ENCODE measurements at places on chromosomes 11 and 22.
A peak's percentile ranks its signal among the peaks of the same experiment; 100 is the strongest.

GRCh38 chr22:33639588-33640254 lies 280.6 kb downstream of the LARGE1 start:
- DNase-seq = no peak

GRCh38 chr11:61488651-61489291 lies 19.8 kb upstream of the LRRC10B start:
- DNase-seq = peak; percentile 84

DNA sequence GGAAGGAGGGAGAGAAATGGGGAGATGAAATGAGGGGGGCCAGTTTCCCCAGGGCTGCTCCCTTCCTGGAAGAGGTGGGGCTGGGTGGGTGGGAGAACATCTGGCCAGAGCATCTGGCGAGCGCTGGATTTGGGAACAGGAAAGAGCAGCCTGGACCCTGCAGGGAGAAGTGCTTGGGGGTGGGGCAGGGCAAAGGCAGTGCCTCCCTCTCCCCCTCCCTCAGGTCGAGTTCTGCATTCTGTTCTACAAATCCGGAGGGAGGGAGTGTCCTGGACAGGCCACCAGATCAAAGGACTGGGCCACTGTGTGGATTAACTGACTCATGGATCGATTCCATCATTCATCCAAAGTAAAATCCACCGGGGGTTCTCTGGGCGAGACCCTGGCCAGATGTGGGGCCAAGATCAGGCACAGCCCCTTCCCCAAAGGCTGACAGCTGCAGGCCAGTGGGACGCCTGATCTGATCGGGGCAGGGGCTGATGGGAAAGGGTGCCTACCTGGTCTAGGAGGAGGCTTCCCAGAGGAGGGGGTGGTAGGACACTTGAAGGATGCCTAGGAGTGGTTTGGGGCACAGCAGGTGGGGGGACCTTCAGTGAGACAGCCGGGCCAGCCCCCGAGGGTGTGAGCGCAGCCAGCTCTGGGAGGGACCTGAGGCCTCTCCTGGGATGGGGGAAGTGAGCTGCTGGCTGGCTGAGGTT lies 57.5 kb downstream of the CACNA1I start:
- DNase-seq = no peak

- DNase-seq = no peak
Measured at GRCh38 chr22:19386248-19386647, 45.3 kb downstream of the HIRA start.

GRCh38 chr11:40179541-40179940 lies 1279.9 kb downstream of the LRRC4C start:
- no peak for DNase-seq

DNA sequence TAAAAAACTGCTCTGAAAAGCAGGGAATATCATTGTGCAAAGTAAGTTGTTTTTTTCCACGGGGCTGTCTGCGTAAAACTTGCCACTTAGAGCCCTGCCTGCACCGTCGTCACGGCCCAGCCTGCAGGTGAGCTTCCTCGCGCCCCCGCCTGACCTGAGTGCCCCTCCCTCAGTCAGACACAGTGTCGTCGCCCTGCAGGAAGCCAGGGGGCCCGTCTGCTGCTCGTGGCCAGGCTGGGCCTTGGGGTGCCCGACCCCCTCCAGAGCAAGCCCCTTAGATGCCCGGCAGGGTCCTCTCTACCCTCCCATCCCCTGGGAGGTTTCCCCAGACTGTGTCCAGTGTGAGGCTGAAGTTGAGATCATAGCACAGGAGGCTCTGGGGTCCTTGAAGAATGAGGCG lies 31.6 kb downstream of the SBF1 start:
- DNase-seq = no peak

GRCh38 chr11:11581481-11581880 lies 40.3 kb downstream of the GALNT18 start:
- no peak for DNase-seq

DNA sequence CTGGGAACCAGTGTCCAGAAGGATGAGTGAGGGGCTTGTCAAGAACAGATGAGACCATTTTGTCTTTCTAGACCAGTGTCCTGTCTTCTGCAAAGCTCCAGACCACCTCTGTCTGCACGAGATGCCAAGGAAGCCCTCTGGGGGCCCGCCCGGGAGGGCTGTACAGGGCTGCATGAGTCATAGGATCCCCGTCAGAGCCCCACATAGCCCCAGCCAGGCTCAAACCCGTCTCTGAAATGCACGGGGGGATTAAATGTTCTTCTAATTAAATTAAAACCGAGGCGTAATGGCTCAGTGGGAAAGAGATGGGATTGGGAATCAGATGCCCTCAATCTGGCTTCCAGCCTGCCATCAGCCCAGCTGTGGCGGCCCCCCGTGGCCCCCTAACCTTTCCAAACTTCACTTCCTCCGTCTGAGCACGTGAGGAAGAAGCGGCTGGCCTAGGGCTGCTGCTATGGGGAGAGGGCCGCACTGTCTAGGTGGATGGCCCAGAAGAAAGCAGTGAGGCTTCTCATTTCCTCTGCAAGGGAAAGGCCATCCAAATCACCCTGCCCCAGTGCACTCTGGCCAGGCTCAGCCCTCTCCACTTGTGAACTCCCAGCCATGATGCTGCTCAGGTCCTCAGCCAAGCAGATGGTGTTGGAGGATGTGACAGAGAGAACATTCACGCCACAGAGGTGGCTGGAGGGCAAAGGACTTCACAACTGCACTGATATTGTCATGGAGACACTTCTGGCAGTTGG lies 32.8 kb downstream of the KCNQ1OT1 start:
- no peak for DNase-seq

DNA sequence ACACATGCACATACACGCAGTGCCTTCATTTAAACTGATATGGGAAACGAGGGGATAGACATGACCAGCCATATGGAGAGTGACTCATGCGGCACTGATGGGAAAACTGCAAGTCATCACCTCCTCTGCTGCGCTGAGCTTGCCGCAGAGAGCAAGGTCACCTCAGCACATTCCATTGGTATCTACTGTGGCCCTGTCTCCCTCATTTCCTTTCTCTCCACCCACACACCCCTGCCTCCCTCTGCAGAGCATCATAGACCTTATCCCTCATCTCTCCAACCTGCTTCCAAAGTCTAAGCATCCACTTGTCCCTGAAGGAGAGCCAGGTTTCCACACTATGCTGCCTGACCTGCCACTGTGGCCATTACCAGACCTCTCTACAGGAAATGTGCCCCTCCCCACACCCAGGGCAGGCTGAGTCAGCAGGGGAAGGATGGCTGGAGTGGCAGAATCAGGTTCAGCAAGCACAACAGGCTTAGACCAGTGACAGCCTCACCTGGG lies 116.9 kb upstream of the SNX19 start:
- DNase-seq = peak; percentile 5

DNA sequence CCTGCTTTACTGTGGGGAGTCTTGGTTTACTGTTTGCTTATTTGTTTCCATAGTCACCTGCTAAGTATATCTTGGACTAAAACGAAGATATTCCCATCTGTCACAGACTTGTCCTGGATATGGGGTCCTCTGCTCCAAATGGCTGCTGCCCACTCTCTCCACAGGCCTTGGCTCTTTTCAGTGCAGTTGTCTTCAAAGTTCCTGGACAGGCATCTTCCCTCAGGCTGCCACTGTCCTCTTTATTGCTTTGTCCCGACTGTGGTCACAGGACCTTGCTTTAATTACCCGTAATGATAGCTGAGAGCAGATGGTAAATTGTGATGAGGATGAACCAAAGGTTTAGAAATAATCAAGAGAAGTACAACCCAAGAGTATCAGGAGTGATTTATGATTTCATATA lies 713.9 kb upstream of the CCDC179 start:
- no peak for DNase-seq

GRCh38 chr11:23263466-23263865 lies 403.2 kb upstream of the CCDC179 start:
- DNase-seq = no peak

DNA sequence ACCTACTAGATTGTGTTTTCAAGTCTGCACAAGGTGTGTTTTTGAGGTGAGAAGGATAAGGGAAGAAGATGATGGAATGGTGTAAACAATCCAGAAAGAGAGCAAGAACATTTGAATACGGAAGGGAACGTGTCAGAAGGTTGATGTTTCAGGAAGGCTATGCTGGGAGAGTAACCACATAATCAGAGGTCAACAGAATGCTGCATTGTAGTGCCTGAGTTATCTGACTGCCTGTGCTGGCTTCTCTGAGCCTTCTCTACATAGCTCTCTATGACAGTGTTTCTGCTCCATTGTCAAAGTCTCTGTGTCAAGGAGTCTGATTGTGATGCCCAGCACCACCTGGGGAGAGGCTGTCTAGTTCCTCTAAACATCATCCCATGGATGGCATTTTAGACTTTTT lies 74.1 kb downstream of the CYB5R2 start:
- no peak for DNase-seq

DNA sequence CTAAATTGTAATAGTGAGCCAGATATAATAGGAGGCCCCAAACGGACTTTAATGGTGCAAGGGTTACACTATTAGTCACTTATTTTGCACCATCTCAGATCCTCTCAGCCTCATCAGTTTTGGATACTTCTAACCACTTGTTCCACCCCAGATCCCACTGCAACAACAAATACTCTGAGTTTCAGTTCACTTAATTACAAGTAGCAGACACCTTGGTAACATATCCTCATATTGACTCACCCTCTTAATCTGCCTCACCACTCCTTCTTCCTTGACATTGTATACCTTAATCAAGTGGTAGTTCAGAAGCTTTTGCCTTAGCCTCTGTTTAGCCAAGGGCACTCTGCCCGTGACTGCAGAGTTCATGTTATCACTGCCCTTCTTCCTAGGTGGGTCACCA lies 256.1 kb upstream of the UBASH3B start:
- no peak for DNase-seq

DNA sequence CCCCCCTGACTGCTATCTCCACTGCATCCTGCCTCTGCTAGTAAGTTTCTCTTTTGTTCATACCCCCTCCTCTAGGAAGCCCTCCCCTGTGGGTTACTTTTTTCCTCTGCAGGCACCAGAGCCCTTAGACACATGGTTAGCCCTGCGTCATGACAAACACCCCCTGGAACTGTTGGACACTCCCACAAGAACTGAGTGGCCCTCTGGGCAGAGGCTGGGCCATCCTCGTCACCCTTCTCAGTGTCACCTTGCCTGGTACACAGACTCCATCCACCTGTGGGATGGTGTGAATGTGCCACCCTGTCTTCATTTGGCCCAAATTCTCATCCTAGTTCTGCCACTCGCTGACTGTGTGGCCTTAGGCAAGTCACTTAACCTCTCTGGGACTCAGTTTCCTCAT lies 4.1 kb upstream of the RAB3IL1 start:
- no peak for DNase-seq

GRCh38 chr11:44028401-44028800 lies 19.4 kb upstream of the ACCSL start:
- no peak for DNase-seq

DNA sequence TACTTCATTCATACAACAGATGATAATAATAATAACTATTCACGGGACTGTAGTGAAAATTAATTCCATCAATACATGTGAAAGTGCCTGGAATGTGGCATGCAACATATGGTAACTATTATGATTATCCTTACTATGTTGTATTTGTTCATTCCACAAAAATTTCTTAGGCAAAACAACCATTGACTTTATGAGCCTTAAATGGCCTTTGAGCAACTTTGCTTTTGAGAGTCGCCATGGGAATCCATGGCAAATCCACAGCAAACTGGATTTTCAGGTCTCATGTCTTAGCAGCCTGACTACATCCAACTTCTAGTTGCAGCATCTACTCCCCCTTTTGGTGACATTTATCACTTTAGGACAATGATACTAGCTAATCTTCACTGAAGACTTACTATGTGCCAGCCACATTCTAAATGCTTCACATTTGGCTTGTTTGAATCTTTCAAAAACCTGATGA lies 56.8 kb downstream of the SLC1A2 start:
- no peak for DNase-seq

DNA sequence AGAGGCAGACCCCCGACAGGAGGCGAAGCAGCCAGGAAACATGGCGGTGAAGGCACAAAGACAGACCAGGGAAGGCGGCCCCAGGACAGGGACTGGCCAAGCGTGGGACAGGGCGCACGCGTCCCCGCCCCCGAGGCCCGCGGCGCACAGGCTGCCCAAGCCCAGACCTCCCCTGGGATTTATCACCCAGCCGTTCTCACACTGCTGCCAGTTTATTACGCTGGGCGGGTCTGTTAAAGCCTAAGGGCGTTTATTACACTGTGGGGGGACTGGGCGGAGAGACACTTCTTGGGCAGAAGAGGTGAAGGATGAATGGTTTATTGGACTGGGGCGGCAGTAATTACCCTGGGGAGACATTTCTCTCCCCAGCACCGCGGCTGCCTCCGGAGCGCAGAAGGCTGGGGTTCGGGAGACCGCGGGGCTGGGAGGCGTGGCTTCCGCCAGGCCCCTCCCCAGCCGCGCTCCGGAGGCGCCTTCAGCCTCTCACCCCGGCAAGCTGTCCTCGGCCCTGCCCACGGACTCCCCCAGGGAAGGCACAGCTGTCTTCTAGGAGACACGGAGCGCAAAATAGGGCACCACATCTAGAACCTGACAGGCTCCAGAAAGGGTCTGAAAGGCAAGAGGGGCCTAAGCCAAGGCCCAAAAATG lies 47.1 kb downstream of the SLC22A12 start:
- no peak for DNase-seq

DNA sequence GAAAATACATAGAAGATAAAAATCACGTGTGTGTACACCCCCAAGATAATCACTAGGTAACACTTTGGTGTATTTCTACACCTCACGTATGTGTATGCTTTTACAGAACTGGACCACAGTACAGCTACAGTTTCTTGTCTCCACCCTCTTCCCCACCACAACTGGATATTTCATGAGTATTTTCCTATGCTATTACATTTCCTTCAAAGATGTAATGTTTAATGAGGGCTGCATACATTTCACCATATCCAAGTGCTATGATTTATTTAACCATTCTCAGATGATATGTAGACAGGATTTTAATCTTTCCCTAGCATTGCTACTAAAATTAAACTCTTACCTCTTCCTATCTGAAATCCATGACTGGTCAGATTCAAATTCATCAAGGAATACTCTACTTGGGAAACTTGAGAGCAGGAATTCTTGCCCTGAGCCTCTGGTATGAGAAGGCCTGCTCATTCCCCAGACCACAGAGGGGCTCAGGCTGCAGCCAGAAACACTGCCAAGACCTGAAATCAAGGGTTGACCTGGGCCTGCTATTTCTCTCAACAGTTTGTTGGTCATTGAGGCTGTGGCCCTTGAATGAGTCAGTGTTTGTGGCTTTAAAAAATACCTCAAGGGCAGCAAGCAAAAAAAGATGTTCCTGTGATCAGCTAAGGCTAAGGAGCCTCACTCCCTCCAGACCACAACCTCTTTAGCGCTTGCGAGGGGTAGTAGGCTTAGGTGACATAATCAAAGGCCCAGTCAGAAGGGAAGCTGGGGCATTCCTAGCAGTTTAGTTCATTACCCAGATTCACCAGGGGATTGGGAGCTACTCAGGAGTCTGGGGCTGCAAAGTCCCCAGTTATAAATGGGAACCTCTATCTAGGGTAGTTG lies 55.5 kb downstream of the ABTB2 start:
- DNase-seq = no peak

GRCh38 chr22:43173976-43174720 lies 12.8 kb downstream of the TTLL12 start:
- no peak for DNase-seq

DNA sequence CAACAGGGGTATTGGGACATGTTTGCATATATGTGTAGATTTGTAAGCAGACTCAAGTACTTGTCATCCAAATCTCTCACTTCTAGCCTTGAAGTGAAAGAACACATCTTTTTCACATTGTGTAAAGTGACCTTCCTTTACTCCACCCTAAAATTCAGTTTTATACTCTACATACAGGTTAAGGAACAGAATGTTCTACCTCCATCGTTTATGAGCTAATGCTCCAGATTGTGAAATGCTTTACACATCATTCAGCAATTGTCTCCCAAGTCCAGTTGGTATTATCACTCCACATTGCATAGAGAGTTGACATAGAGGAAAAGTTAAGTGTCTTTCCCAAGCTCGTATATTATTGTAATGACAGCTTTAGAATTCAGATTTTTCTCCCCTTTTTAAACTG lies 46.1 kb upstream of the BLID start:
- no peak for DNase-seq
